ENCODE measurements at places on chromosomes 5 and 9.

DNA sequence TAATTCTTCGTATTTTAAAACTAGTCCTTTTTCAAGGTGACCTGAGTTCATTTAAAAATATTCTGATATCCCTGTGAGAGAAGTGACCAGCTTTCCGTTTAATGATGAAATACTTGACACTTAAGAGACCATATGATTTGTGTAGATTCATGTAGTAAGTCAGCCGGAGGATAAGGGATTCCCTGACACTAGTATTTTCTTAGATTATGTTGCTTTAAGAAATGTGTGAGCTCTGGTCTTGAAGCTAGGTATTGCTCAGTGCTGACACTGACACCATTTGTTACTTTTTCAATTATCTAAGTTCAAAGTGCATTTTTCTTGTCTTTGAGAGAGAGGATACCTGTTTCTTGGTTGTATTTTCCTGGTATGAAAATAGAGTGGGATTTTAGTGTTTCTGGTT is 4.2 kb downstream of the NIPBL start:
- no peak for DNase-seq

GRCh38 chr9:36316611-36317317 is 58.5 kb upstream of the GNE start:
- DNase-seq = no peak

- DNase-seq = no peak
These were observed 1.8 kb downstream of the HNRNPH1 start for GRCh38 chr5:179621551-179622214.

DNA sequence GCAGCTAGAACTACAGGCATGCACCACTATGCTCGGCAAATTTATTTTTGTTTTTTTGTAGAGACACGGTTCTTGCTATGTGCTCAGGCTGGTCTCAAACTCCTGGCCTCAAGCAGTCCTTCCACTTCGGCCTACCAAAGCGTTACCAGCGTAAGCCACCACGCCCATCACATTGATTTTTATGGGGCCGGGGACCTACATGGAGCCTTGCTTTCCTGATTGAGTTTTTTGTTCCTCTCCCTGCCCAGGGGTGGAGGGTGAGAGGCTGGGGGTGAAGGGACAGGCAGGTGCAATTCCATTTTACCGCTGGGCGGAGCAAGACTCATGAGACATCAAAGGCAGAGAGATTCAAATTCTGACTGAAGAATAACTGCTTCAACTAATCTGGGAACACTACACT is 1.9 kb downstream of the ALDH1B1 start:
- no peak for DNase-seq

DNA sequence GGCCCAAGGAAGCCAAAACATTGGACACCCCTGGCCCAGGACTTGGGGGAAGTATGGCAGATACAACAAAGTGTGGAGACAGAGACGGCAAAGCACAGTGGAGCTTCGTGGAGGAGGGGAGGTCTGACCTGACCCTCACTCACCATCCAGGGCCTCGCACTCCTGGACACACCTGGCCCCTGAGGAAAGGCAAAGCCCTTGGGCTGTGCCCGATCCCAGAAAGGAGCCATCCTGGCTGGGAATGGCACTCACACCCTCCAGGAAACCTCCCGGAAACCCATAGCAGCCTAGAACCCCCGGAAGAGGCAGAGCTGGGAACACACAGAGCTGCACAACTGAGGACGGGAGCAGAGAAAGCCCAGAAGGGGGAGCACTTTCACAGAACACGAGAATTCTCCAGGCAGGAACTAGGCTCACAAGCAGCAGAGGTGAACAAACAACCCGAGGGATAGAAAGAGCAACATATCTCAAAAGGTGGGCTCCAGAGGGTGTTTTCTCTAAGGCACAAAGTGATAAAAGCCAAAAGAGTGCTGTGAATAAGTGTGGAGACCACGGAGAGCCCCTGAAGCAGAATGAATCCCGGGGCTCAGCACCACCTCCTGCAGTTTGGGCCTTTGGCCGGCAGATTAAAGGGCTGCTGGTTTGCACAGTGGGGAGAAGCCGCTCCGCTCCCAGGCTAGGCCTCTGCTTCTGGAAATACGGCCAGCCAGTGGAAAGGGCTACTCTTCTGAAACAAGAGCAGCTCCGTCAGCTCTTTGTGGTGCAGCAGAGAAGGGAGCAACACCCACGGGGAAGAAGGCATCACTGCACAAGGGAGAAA is 108.2 kb downstream of the UBE2R2 start:
- peak; percentile 56 for DNase-seq

DNA sequence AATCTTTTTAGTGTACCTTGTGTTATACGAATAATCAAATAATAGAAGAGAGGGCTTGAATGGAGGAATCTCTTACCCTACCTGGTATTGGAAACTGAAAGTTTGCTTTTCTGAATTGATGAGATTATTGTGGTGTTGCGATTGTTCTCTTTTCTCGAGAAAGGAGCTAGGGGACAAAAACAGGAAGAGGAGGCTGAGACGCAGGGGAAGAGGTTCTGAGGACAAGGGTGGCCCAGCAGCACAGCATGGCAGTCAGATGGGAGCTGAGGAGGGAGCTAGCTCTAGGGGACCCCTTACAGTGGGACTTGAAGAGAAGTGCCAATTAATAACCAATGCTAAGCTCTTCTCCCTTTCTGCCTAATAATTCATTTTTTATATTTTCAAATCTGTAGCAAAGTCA is 183.3 kb upstream of the DMAC1 start:
- no peak for DNase-seq

DNA sequence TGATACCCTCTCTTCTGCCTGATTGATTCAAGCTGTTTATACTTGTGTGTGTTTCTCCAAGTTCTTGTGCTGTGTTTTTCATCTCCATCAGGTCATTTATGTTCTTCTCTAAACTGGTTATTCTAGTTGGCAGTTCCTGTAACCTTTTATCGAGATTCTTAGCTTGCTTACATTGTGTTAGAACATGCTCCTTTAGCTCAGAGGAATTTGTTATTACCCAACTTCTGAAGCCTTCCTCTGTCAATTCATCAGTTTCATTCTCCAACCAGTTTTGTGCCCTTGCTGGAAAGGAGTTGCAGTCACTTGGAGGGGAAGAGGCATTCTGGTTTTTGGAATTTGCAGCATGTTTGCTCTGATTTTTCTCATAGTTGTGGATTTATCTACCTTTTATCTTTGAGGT is 126.2 kb upstream of the FTMT start:
- DNase-seq = no peak

GRCh38 chr9:9920425-9921060 is 692.3 kb downstream of the PTPRD start:
- DNase-seq = no peak

GRCh38 chr9:108382310-108382709 is 473.5 kb downstream of the ACTL7B start:
- no peak for DNase-seq

GRCh38 chr9:9942764-9943424 is 669.9 kb downstream of the PTPRD start:
- DNase-seq = peak; percentile 73

GRCh38 chr9:72353455-72354116 is 11.4 kb downstream of the ZFAND5 start:
- DNase-seq = no peak

Data from fibroblast of upper back skin (primary cell).